ENCODE measurements at places on chromosomes 13 and 19.
A peak's percentile ranks its signal among the peaks of the same experiment; 100 is the strongest.

- DNase-seq, result no peak
Observed at GRCh38 chr19:54317965-54318240, 4.9 kb upstream of the LILRA5 start.

DNA sequence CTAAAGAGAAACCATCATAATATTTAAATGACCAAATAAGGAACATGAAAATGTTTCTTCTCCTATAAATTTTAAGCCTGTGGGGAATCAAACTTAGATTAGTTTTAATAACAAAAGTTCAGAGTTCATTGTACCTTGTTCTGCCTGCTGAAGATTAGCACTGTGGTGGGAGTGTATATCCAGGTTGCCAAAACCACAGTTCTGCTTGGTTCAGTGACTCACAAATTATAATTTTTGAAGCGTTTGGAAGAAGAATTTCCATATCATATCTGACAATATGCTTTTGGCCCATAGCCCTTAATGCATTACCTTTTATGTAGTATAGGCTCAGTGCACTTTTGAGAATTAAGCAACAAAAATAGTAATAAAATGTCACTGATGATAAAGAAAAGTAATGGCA is 545.2 kb downstream of the GPC6 start:
- DNase-seq, result no peak

- peak; percentile 15 for DNase-seq
Observed at GRCh38 chr13:45511310-45512097, 46.8 kb downstream of the COG3 start.

- no peak for DNase-seq
Observed at GRCh38 chr13:50720861-50721671, 122.4 kb downstream of the DLEU7 start.

- DNase-seq, result peak; percentile 57
Observed at GRCh38 chr19:17784201-17785008, 10.5 kb upstream of the B3GNT3 start.
